ENCODE measurements at places on chromosomes 13 and 19.

- no peak for DNase-seq
Observed at GRCh38 chr19:4032436-4032835, 24.9 kb downstream of the PIAS4 start.

DNA sequence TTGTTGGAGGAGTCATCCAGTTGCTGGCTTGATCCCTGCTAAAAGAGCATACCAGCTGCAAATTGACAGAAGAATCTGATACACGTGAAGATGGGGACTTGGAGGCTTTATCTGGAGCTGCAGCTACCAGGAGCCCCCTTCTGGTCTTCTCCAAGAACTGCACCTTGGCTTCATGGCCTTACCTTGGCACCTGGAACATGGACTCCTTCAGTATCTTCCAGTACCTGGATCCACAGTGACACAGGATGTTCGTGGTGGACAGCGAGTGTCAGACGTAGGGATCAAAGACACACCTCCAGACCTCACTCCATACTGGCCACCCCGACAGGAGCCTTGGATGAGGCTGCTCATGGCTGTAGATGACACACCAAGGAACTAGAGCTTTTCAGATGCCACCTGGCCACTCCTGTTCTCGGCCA is 9.9 kb upstream of the ACSBG2 start:
- DNase-seq, result peak; percentile 44

GRCh38 chr13:41751734-41752445 is 209.0 kb downstream of the VWA8 start:
- no peak for DNase-seq

DNA sequence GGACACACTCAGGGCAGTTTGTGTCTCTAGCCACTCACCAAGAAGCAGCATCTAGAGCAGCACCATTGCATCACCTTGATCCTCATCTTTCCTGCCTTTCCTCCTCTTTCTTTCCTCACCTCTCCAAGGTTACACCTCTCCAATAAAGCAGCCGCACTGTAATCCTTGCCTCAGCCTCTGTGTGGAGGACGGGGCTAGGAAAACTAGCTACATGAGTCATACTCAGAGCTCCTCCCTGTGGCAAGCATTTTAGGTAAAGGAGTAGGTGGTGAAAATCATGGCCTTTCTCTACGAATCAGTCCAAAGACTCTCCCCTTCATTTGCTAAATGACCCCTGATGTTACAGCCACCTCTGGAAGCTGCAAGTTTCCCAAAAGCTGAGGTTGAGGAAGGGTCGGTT is 108.9 kb downstream of the DNAJC15 start:
- no peak for DNase-seq

- peak; percentile 75 for DNase-seq
Observed at GRCh38 chr19:43624933-43625332, 5.5 kb upstream of the ZNF428 start.

DNA sequence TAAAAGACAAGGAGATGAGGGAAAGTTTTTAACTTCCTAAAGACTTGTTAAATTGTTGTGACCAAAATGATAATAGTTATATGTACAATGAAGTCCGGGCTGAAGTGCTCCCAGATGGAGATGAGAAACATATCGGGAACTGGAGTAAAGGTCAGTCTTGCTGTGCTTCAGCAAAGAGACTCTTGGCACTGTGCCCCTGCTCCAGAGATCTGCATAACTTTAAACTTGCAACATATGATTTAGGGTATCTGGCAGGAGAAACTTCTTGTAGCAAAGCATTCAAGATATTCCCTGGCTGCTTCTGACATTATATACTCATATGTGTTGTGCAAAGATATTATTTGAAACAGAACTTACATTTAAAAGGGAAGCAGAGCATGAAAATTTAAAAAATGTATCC is 786.6 kb upstream of the SLITRK6 start:
- DNase-seq, result no peak

DNA sequence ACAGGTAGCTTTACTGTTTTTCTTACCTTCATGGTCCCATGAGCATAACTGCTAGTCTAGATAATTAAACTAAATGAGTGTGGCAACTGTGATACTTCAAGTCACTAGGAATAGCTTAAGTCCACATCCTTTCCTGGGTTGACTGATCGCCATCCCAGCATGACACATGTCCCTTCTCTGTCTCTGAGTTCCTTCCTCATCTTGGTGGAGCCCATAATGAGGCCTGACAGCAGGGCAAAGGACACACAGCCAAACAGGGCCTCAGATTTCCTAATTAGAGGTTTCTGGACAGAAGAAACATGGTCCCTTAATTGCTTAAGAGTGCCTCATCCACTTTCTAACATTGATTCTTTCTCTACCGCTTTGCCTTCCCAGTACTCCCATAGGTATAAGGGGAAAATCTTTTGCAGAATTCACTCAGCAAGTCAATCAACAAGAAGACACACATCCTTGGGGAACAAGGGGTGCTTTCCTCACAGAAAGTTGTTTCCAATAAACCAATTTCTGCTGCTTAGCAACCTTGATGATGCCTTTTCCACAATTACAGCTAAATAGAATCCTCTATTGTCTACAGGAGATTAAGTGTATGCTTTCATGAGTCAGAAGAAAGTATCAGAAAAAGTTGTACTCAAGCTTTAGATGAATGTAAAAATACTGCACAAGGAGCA is 208.3 kb upstream of the SERP2 start:
- no peak for DNase-seq

DNA sequence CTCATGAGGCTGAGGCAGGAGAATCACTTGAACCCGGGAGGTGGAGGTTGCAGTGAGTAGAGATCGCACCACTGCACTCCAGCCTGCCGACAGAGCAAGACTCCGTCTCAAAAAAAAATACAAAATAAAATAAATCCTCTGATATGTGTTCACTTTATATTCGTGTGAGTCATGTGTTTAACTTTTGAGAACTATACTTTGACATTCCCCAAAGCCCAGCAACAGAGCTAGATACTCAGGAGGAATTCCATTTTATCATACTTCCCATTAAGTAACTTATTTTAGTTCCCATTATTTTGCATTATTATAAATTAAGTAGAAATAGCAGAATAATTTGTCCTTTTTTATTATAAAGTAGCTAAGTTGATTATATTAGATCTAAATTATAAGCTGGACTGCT is 3.3 kb upstream of the CHAMP1 start:
- DNase-seq, result no peak

DNA sequence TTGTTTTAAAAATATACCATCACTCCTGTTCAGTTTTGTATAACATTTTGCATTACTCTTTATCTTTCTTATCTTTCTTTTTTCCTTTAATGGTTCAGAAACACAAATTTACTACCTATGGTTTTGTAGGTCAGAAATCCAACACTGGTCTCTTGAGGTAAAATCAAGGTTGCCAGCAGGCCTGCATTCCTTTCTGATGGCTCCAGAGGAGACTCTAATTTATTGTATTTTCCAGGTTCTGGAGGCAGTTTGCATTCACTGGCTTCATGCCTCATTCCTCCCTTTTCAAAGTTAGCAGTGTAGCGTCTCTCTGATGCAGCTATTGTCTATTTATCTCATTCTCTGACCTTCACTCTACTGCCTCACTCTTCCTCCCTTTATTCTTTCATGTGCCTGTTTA is 767.4 kb downstream of the SLITRK6 start:
- DNase-seq, result no peak

DNA sequence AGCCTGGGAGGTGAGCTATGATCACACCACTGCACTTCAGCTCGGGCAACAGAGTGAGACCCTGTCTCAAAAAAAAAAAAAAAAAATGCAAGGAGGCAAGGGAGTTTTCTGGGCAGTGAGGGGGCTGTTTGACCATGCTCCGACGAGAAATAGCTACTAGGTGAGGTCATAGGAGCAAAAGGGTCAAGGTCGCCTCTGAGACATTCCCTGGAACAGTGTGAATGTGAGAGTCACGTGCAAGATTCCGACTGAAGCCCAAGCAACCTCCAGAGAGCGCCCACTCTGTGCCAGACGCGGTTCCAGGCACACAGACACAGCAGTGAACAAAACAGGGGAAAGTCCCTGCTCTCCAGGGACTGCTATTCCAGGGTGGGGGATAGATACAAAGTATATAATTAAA is 2.5 kb downstream of the ZNRF4 start:
- no peak for DNase-seq

DNA sequence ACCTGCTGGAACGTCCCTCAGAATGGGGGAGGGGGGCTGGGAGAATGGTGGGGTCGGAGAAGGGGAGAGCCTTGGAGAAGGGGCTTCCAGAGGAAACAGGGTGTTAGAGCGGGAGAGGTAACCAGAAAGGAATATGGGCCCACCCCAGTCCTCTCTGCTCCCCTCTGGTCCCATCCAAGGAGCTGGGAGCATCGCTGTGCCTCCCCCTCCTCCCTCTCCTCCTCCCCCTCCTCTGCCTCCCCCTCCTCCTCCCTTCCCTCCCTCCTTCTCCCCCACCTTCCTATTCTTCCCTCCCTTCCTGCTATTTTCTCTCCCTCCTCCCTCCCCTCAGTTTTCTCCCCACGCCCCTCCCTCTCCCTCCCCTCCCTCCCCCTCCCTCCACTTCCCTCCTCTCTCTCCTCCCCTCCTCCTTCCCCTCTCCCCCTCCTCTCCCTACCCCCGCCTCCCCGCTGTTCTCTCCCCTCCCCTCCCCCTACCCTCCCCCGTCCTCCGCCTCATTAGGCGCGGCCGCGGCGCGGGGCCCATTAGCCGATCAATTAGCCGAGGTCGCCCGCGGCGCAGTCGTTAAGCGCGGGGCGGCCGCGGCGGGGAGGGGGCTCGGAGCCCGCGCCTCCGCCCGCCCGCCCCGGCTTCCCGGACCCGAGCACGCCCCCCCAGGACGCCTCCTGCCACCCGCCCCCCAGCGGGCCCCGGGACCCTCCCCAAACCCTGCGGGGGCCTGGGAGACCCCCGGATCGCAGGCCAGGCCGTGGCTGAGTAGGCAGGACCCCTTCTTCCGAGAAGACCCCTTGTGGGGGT is 15.4 kb downstream of the TLE5 start:
- DNase-seq, result no peak

All from GM12891 (cell line).